Epithelial cell of proximal tubule (primary cell): ENCODE measurements at places on chromosomes 7 and 10. TPM values are rescaled to one million over a fixed set of nuclear protein-coding genes. Genes with fewer than 3 reads are reported as not detected.

R3HCC1L gene
- 8.6 and 9.2 TPM in 2 replicates for total RNA-seq

DNA sequence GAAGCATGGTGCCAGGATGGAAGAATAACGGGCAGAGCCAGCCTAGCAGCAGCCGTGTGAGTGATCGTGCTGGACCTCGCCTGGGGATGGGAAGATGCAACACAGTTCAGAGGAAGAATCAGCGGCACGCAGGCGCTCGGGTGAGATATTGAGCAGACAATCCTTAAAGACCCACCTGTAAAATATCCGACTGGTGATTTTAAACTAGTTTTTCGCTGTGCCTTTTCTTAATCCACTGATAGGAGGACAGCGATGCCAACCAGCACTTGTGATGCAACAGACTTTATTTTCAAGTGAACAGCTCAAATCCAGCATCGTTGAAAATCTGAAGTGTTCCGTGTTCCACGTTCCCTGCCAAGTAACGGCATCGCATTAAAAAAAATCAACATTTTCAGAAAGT, 214.7 kb downstream of the TEX36 start:
- DNase-seq, result no peak

TMEM168 gene
- total RNA-seq, result 9.8 and 10.5 TPM in 2 replicates

DNA sequence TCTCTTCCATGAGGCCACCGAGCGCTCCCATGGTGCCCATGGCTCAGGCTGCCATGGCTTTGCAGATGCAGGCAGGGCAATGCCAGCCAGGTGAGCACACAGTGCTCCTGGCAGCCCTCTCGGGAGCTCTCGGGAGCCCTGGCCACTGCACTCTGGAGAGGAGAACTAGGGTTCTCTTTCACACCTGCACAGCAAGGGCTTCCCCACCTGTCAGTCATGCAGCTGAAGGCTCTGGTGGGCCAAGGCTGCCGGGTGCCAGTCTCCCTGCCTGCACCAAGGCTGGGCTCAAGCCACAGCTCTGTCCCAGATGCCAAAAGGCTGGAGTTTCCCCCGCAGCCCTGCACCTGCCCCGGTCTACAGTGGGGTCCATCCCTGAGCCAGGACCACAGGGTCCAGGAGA, 32.6 kb downstream of the NUDT1 start:
- no peak for DNase-seq

- no peak for DNase-seq
Observed at GRCh38 chr10:78895469-78895868, 173.3 kb upstream of the ZMIZ1 start.

SERPINE1 gene
- 160 and 249 TPM in 2 replicates for total RNA-seq

DNA sequence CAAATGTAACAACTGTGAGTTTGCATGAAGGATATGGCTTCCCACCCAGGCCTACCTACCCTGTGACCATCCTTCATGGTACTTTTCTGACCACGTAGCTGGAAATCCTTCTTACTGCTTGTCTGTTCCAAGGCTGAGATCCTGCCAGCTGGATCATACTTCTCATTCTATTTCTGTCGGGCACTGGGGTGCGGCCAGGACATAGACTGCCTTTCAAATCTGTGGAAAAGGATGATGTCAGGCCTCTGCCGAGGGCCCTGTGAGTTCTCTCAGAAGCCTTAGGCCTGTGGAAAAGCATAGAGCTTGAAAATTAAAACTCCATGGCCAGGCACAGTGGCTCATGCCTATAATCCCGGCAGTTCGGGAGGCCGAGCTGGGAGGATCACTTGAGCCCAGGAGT, 10.0 kb downstream of the VWC2 start:
- no peak for DNase-seq

GHRHR gene
- total RNA-seq, result not detected in 2 replicates

DNA sequence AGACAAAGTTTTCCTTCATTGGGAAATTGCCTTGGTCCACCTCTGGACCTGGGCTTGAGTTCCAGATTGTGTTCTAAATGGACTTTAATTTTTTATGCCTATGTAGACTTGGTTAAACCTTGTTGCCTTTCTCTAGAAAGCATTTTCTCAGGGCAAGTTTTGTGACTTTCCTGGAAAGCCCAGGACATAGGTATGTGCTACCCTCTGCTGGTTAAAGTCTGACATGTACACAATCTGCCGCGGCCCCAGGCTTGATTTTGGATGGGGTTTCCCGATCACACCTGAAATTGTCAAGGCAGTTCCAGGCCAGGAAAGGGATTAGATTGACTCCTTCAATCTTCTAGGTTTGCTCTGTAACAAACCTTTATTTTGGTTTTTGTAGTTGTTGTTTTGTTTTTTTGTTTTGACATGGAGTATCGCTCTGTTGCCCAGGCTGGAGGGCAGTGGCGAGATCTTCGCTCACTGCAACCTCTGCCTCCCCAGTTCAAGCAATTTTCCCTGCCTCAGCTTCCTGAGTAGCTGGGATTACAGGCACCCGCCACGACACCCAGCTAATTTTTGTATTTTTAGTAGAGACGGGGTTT, 14.1 kb upstream of the AKR1B10 start:
- DNase-seq, result no peak

SEMA3A gene
- 13.7 and 20.5 TPM in 2 replicates for total RNA-seq

GRCh38 chr7:30510124-30511075, 5.8 kb upstream of the GGCT start:
- DNase-seq, result no peak

DNA sequence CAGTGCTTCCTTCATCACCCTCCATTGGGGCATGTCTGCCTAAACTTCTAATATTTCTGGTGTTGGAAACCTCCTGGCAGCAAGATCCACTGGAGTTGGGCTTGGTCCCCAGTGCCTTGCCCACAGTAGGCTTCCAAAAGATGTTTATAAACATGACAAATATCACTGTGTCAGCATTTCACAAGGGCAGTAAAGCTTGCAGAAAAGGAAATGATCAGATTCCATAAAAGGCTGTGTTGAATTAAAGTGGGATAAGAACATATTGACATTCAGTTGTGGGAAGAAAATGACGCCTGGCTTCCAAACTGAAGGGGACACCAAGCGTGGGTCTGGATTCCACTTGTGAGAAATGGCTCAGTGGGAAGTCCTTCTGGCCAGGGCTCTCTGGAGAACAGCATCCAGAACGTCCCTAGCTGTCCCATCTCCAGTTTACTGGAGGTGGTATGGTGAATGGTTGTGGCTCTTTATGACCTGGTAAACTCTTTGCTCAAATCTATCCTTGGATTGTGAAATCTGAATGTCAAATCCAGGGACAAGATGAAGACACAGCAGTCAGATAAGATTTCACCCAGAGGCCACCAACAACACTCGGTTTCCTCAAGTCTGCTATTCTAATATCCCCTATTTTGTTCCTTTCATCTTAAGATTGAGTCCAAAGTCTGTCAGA, 287.2 kb downstream of the TNS3 start:
- no peak for DNase-seq

GRCh38 chr10:74738985-74739567, 87.3 kb upstream of the KAT6B start:
- DNase-seq, result no peak

GRCh38 chr10:121158988-121159579, 307.9 kb downstream of the WDR11 start:
- no peak for DNase-seq

FANK1 gene
- 2.8 and 9.2 TPM in 2 replicates for total RNA-seq
